ENCODE measurements at places on chromosomes 12 and 14. TPM values are rescaled to one million over a fixed set of nuclear protein-coding genes. Genes with fewer than 3 reads are reported as not detected.

The OAS1 gene
- 55.3 TPM for total RNA-seq

The NR4A1 gene
- total RNA-seq, result 10.4 TPM

The HOXC11 gene
- not detected for total RNA-seq

The PIWIL1 gene
- 0.28 TPM for total RNA-seq

The KLHDC1 gene
- total RNA-seq, result 3.9 TPM

Data from thymus (tissue), 14 donors.